ENCODE measurements at places on chromosomes 5 and 9.

- DNase-seq, result no peak
Measured at GRCh38 chr9:136857166-136857565, 5.0 kb downstream of the MAMDC4 start.

- peak; percentile 73 for DNase-seq
Measured at GRCh38 chr5:170100066-170100943, 5.4 kb upstream of the FOXI1 start.

- no peak for DNase-seq
Measured at GRCh38 chr5:98401656-98402055, 371.8 kb upstream of the RGMB start.

- peak; percentile 79 for DNase-seq
Measured at GRCh38 chr9:134066913-134067851, 644 bp downstream of the BRD3 start.

DNA sequence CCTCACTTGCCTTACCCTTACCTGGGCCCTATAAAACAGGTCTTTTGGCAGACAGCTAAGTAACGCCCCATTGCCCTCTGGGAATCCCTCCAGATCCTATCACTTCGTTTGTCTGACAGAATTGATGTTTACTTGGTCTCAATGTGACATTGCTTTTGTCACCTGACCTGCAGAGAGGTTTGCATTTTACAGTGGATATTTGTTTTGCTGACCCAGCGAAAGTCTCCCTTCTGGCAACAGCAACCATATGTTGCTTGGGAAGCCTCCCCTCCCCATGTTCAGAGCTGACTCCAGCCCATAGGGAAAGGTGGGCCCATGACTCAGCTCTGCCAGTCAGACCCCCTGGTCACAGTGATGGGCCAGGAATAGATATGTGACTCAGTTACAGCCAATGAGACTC, 54.0 kb upstream of the LARP1 start:
- no peak for DNase-seq

- no peak for DNase-seq
Measured at GRCh38 chr9:21555911-21556310, 73.8 kb upstream of the IFNE start.

GRCh38 chr5:60504342-60504741, 195.6 kb downstream of the DEPDC1B start:
- DNase-seq, result no peak

GRCh38 chr5:138602371-138603000, 27.3 kb upstream of the HSPA9 start:
- DNase-seq, result no peak

DNA sequence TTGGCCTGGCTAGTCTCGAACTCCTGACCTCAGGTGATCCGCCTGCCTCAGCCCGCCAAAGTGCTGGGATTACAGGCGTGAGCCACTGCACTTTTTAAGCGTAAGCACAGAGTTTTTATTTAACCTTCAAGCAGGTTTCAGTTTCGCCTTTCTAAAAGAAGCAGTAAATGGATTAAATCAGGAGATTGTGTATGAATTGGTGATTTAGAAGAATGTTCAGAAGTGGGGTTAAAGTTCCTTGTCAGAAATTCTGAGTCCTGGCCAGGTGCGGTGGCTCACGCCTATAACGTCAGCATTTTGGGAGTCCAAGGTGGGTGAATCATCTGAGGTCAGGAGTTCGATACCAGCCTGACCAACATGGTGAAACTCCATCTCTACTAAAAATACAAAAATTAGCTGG, 12.2 kb downstream of the HSPA4 start:
- no peak for DNase-seq

- no peak for DNase-seq
Measured at GRCh38 chr5:93343570-93343969, 237.4 kb downstream of the NR2F1-AS1 start.

- DNase-seq, result no peak
Measured at GRCh38 chr9:113129884-113130283, 20.9 kb upstream of the SLC31A2 start.

DNA sequence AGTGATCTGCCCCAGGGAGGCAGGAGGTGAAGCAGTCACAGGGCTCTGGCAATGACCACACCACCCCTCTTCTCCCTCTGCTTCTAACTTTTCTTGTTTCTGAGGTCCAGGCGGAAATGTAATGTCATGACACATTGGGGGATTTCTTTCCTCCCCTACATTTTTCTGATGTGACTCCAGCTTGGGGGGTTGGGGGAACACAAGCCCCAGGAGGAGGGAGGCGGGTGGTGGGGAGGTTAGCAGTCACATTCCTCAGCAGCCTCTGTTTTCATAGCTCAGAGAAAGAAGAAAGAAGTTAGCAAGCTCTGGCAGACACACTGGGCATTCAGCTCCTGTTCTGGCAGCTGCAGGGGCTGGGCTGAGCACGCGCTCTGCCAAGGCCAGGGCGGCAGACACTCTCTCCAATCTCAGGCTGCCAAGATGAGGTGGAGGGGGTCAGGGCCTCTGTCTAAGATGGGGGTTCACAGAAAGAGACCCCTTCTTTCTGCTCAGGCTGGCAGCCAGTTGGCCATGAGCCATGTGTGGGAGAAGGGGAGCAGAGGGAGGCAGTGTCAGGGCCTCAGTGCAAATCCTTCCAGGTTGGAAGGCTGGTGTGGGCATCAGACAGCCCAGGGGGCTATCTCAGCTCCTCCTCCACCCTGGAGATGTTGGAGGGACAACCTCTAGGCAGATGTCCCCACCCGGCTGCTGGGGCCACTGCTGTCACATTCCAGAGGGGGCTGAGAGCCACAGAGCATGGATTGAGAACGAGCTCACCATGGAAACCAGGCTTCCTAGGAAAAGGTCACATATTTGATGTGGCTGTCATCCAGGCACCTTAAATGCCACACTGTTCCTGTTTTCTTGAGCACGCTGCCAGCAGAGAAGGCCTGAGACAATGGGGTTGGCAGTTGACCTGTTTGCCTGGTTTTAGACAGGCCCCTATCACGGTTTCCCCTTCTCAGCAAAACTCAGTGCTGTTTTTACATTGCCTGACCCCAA, 20.1 kb upstream of the PFDN1 start:
- no peak for DNase-seq

- DNase-seq, result no peak
Measured at GRCh38 chr9:130447193-130447816, 2.5 kb downstream of the ASS1 start.

GRCh38 chr9:75001719-75002421, 26.2 kb downstream of the CARNMT1 start:
- peak; percentile 51 for DNase-seq

DNA sequence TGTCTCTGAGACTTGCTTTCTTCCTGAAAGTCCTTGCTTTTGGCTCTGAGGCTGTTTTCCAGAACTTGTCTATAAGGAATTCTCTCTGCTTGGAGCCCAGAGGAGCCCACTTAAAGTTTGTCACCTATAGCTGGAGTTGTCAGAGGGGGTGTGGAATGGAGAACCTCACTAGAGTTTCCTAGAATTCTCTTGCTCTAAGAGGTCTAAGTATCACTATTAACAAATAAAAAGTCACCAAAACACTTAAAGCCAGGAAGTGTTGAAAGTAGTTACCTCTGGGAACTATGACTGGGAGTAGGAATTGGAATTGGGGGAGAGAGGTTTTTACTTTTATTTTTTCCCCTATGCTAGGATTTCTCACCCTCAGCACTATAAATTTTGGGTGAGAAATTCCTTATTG, 15.0 kb downstream of the SIT1 start:
- DNase-seq, result no peak

DNA sequence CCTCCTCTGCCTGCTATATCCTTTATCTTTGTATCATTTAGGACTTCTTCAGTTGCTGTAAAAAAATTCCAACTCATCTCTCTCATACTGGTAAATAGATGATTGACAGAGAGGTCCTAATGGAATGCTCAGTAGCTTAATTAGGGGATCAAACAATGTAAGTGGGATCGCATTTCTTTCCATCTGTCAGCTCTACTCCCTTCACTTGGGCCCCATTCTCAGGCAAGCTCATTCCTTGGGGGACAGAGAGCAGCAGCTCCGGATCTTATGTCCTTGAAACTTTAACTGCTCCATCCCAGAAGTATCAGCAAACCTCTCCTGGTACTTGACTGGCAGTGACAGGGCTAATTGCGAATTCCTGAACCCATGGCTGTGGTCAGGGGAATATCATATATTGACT, 146.7 kb downstream of the YTHDC2 start:
- no peak for DNase-seq

DNA sequence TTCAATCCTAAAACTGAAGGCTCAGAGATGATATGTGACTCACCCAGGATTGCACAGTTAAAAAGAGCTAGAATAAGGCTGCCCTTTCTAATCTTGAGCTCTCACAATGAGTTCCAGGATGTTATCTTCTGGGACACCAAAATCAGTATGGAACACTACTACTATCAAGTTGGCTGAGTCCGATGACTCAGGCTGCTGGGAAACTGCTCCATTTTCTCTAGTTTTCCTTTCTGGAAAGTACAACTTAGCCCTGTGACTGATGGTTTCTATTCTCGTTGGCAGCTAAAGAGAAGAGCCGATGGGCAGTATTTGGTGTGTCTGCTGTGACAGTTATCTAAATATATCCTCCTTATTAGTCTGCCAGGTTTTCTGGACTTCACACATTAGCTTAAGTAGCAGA, 37.9 kb upstream of the DPYSL3 start:
- no peak for DNase-seq

DNA sequence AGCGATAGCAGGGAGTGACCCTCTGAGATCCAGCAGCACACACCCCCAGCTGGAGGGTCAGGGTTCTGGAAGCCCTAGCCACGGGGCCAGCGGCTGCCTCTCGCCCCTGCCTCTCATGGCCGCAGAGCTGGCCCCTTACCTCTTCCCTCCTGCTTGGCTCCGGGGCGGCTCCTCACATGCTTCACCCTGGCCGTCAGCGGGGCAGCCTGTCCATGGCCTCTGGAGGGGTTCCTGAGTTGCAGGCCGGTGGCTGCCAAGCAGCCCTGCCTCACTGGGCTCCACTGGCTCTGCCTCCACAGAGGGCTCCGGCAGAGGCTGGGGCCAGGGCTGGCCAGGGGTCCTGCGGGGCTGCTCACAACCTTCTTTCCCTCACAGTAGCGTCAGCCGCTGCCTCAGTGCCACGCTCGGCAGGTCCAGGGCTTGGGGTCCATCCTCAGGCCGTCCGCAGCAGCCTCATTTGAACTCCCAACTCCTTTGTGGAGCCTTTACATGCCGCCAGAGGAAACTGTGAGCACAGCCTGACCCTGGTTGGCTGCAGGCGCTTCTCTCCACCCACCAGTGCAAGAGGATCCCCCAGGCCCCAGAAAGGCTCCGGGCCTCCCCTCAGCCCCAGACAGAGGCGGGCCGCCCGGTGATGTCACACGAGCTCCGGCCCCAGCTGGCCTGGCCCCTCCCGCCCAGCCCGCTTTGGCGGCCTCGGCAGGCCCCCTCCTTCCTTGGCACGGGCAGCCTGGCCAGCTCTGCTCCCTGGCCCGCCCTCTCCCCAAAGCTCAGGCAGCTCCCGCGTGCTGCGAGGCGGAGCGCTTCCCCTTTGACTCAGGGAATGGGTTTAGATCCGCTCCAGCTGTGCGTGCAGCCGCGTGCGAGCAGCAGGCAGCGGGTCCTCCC, at the start of gene ANGPTL2:
ANGPTL2 (minus strand) TSS at position 460 of the 888 bp plus-strand sequence. CDS start 13,904 bp downstream, outside the sequence.
- DNase-seq, result peak; percentile 93

DNA sequence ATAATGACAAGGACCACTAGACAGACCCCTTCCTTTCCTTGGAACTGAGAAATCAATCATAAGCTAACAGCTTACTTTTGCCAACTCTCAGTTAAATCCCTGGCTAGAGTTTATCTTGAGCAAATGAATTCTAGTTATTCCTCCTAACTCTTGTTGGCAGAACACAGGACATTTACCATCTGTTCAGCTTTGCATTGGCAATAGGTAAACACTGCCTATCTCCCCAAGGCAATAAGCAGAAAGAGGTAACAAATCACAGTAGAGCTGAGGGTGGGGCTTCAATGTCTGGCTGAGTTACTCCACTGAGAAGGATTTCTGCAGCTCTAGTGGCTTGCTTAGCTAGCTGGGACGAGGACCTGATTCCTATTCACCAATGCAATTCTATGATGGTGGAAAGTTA, 503.3 kb upstream of the GRIA1 start:
- DNase-seq, result no peak

DNA sequence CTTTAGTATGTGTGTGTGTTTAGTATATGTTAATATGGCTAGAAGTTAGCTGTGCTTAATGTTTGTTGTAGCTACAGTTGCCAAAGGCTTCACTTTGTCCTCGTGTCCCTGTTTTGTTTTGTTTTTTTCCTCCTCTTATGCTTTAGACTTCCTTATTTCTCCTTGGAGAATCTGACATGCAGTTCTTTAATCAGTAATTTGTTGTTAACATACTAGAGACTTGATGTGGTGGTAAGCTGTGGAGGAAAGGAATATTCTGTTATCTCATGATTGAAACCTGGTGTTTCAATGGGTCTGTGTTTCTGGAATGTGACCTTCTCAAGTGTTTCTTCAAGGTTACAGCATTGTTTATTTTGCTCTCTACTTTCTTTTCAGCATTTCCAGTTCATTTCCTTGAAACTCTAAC, 515.6 kb upstream of the ST8SIA4 start:
- DNase-seq, result no peak

DNA sequence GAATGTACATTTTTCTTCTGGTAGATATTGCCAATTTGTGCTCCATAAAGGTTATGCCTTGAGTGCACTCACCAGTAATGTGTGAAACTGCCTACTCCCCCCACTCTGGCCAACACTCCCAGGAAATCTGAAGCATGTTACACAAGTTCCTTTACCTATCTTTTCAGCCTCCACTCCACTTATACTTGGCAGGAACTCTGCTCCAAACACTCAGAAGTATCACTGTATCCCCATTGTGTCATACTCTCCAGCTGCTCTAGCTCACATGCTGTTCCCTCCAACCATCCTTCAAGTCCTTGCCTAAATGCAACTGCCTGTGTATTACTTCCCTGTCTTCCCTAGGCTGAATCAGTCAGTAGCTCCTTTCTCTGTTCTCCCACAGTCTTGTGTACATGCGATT, 28.3 kb downstream of the POU4F3 start:
- no peak for DNase-seq

GRCh38 chr9:74735761-74736160, 152.0 kb downstream of the TRPM6 start:
- no peak for DNase-seq

- no peak for DNase-seq
Measured at GRCh38 chr5:65070026-65070425, 301.3 kb downstream of the CWC27 start.

- no peak for DNase-seq
Measured at GRCh38 chr5:2178528-2178927, 295.8 kb upstream of the IRX4 start.

- no peak for DNase-seq
Measured at GRCh38 chr9:69649566-69650250, 22.5 kb downstream of the APBA1 start.

GRCh38 chr9:127170652-127171051, 48.2 kb upstream of the ANGPTL2 start:
- DNase-seq, result no peak

Data from iPS-NIHi11 (cell line).